Thoracic aorta (tissue), 2 donors: ENCODE measurements at places on chromosomes 16 and 17.

- no peak for DNase-seq
Measured at GRCh38 chr16:149024-149660, 3.3 kb upstream of the HBZ start.

DNA sequence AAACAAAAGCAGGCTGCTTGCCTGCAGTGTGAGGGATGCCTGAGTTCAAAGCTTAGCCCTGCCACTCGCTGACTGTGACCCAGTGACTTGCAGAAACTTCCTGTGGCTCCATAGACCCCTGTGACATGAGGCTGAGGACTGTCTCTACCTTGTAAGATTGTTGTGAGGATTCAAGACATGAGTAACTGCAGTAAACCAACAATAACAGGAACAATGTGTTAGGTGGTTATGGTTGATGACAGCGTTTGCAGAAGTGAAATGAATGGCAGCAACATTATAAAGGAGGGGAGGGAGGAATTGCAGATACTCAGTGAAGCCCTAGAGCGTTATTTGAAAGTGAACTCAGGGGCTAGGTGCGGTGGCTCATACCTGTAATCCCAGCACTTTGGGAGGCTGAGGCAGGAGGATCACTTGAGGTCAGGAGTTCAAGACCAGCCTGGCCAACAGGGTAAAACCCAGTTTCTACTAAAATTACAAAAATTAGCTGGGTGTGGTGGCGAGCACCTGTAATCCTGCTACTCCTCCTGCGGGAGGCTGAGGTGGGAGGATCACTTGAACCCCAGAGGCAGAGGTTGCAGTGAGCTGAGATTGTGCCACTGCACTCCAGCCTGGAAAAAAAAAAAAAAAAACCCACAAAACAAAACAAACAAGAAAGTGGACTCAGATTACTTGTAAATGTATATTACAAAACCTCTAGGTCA lies 33.5 kb upstream of the EMP2 start:
- DNase-seq, result no peak

DNA sequence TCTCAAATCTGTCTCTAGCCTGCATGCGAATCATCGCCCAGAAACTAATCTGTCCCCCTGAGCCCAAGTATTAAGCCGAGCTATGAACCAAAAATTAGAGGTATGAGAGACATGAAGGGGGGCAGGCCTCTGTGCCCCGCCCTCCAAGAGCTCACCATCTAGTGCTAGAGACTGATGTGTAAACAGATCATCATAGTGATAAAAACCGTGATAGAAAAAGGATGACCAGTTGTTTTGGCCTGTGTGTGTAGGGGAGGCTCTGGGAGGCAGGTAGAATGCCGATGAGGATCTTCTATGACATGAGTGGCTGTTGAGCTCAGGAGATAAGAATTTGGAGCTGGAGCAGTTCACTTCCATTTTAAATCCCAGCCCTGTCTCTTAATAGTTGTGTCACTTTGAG lies 89.1 kb upstream of the TBX2 start:
- DNase-seq, result no peak

DNA sequence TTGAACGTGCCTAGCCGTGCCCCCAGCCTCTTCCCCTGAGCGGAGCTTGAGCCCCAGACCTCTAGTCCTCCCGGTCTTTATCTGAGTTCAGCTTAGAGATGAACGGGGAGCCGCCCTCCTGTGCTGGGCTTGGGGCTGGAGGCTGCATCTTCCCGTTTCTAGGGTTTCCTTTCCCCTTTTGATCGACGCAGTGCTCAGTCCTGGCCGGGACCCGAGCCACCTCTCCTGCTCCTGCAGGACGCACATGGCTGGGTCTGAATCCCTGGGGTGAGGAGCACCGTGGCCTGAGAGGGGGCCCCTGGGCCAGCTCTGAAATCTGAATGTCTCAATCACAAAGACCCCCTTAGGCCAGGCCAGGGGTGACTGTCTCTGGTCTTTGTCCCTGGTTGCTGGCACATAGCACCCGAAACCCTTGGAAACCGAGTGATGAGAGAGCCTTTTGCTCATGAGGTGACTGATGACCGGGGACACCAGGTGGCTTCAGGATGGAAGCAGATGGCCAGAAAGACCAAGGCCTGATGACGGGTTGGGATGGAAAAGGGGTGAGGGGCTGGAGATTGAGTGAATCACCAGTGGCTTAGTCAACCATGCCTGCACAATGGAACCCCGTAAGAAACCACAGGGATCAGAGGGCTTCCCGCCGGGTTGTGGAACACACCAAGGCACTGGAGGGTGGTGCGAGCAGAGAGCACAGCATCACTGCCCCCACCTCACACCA lies 724 bp downstream of the GAA start:
- no peak for DNase-seq

GRCh38 chr17:48907713-48908046 lies 527 bp upstream of the UBE2Z start:
- no peak for DNase-seq

DNA sequence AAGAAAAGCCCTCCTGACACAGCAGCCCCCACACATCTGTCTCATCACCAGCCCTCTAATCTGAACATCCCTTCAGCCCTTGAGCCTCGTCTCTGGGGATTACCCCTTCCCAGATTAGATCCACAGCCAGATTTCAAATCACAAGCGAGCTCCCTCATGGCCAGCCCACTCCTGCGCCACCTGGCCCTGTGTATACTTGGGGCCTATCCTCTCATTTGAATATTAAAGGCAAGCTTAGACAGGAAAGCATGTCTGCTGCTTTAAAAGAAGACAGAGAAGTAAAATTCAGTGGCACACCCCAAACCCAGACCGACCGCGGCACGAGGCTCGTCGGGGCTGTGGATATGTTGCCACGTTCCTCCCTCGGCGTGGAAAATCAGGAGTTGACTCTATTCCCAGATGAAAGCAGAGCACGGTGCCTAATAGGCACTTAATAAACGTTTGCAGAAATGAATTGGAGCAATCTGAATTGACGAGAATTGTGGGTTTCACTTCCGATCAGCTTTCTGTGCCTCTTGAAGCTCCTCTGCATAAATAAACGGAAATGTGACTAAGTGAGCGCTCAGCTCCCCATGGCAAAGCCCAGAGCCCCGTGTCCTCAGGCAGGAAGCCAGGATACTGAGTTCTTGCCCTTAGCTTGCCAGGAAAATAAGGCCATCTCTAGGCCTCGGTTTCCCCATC lies 108.0 kb downstream of the CCDC182 start:
- no peak for DNase-seq

DNA sequence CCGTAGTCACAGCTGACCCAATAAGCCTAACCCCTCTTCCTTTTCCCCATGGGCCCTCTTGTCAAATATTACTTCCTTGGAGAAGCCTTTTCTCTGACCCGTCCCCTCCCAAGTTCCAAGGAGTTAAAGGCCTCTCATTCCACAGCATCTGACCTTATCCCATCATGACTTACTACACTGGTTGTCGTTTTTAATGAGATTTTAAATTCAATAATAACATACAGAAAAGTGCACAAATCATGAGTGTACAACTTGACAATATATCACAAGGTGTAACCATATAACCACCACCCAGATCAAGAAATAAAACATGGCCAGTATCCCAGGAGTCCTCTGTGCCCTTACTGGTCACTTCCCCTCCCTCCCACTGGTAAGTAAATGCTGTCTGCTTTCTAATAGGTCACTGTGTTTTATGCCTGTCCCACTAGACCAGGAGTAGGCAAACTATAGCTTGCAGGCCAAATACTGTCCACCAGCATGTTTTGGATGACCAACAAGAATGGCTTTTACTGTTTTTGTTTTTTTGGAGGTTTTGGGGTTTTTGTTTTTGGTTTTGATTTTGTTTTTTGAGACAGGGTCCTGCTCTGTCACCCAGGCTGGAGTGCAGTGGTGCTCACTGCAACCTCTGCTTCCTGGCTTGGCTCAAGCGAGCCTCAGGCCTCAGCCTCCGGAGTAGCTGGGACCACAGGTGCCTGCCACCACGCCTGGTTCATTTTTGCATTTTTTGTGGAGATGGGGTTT lies 1.2 kb upstream of the FDXR start:
- DNase-seq, result no peak

DNA sequence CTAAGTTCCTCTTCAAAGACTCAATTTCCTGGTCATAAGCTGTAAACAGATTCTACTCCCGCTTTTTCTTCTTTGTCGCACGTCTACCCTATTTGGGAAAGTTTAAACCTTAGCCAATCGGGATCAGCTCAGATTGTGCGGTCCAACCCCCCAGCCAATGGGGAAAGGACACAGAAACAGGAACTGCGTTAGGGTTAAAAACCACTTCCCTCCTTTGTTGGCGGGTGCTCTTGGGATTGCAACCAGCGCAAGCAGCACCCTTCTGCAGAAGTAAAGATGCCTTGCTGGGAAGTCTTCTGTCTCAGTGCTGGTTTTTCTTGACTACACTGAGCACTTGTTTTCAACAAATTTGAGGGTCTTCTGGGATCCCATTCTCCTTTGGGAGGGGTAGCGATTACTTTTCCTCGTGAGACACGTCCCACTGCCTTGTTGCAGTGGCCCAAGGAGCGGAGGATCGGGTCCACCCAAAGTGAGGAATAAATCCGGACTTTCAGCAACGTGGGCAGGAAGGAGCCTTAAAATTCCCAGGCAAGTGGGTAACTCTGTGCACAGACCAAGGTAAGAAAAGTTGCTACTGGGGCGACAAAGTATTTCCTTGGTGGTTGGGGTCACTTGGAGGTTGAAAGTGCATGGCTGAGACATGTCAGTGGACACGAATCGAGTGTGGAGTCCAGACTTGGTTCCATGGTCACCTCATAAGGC lies 1.0 kb upstream of the YPEL3 start:
- no peak for DNase-seq

- DNase-seq, result no peak
Measured at GRCh38 chr17:78255953-78256706, 24.7 kb downstream of the TMEM235 start.

DNA sequence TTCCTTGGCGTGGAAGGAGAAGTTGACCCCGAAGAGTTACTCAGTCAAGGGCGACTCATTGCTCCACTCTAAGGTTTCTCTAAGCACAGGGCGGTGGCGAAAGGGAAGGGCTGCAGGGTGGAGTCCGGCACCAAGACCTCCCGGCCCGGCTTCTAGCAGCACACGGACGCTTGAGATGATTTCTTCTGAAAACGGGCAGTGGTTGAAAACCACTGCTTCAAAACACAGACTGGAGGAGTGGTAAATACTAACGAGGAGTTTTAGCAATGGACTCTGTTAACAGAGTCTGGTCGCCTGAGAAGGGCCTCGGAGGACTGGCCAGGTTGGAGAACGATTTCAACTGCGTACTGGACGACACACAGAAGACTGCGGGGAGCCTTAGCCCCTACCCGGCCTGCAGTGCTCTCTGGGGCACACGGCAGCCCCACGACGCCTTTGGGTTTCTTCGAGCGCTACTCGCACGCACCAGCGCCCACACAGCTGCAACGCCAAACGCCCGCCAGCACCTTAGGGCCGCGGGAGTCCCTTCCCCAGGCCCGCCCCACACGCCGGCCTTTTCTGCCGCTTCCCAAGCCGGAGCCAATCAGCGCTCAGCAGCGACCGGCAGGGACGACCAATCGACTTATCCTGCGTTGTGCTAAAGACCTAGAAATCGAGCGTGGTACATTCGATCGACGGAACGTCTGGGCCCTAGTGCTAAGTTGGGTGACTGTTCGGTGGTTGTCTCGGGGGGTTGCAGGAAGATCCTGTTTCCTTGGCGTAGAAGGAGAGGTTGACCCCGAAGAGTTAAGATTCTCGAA lies 14.4 kb upstream of the CA4 start:
- DNase-seq, result peak; percentile 41

GRCh38 chr17:35786941-35787432 lies 8.5 kb downstream of the MMP28 start:
- DNase-seq, result no peak

DNA sequence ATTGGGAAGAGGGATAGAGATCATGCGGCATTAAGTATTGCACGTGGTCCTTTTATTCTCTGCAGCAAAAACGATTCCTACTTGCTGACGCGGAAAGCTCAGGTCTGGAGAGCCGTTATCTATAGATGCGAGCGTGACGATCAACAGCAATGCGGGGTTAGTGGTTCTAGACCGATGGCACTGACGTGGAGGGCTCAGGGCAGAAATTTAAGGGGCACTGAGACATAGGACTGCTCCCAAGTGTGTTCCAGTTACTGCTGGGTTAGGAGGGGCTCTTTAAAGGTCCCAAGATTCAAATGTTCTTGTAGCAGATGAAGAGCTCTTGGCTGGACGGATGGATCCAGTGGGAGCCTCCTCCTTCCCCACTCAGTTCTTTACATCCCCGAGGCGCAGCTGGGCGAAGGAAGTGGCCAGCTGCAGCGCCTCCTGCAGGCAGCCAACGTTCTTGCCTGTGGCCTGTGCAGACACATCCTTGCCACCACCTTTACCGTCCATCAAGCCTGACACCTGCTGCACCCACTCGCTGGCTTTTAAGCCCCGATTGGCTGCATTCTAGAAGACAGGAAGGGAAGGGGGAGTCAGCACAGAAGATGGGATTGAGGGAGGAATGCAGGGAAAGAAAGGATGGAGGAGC lies 732 bp upstream of the EXOSC6 start:
- no peak for DNase-seq

GRCh38 chr16:19703172-19703889 lies 14.7 kb downstream of the KNOP1 start:
- DNase-seq, result no peak

DNA sequence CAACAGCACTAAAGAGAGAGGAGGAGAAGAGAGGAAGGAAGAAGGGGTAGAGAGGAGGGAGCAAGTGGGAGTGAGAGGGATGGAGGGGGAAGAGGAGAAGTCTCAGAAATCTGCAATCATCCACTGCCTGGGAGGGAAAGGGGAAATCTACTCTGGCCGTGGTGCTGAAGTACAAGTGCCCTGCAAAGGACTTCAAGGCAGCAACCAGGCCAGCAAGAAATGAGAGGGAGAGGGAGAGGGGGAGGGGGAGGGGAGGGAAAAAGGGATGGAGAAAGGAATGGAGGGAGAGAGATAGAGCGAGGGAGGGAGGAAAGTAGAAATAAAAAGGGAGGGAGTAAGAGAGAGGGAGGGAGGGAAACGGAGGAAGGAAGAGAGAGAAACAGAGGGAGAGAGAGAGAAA lies 130.8 kb upstream of the EEF2KMT start:
- DNase-seq, result no peak

DNA sequence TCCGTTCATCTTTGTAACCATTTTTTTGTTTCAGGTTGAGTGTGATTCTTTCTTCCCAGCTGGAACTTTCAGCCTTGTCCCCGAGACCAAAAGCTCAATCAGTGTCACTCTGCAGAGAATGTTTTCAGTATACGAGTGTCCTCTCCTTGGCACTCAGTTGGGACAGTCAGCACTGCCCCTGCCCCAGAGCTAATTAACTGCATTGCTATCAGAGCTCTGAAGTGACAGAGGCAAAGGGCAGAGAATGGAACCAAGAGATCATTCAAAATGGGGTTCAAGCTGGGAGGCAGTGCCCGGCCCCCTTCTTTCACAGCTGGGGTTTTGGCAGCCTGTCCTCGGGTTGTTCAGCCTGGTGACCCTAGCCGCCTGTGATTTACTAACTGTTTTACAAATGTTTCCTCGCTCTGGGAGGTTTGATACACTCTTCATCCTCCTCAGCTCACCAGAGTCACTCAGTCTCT lies 195.9 kb upstream of the TBX2 start:
- no peak for DNase-seq
